Activated CD8-positive, alpha-beta memory T cell treated with anti-CD3 and anti-CD28 coated beads for 4 hours (primary cell): ENCODE measurements at places on chromosomes 1 and 21.

- DNase-seq, result no peak
Observed at GRCh38 chr1:226708342-226708780, 30.7 kb downstream of the ITPKB start.

- no peak for DNase-seq
Observed at GRCh38 chr21:43976661-43977060, 35.4 kb upstream of the TRAPPC10 start.

- no peak for DNase-seq
Observed at GRCh38 chr21:25362375-25363267, 244.7 kb downstream of the MRPL39 start.

DNA sequence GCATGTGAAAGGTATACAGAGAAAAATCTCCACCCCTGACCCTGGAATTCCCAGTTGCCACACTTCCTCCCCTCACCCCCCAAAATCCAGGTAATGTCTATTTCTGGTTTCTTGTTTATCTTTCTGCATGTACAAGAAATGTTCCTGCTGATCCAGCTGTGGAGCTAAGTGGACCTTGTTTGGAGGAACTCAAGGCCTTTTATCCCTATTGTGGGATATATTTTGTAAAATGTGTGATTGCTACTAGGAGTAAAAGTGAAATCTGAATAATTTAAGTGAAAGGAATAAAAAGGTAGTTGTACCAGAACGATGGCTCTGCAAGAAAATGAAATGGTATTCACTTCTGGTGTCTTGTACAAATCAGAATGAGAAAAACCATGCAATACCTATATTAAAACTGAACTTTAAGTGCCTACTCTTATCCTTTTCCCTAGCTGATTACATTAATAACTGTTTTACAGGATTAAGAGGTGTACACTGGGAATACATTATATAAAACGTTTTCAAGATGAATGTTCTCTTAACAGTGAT lies 3.0 kb downstream of the SPEN start:
- no peak for DNase-seq

DNA sequence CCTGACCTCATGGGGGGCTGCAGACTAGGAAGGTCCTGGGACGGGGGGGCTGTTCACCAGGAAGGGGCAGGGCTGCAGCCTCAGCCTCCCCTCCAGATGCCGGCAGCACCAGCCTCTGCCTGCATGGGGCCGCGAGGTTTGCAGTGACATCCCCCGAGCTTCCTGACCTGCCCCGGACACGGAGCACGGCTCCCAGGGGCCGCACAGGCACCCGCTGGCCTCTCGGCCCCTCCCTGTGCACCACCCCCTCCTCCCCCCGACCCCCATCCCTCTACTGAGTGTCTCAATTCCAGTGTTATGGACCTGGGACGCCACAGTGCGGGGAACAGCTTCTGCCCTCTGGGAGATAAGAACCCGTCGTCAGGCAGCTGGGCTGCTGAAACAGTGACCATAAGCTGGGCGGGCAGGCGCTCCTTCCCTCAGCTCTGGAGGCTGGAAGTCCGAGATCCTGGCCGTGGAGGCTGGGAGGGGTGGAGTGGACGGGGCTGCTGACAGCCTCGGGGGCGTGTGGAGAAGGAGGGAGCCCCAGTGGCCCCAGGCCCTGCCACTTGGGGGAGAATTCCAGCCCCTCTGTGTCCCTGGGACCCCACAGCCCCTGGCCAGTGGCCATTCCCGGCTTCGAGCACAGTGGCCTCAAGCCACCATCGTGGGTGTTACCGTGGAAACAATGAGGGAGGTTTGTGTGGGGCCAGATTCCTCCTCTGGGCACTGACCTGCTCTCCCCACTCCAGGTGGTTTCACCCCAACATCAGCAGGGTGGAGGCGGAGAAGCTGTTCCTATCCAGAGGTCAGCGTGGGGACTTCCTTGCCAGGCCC lies 11.6 kb downstream of the RNF223 start:
- DNase-seq, result no peak

GRCh38 chr1:11806307-11806936 lies 431 bp downstream of the CLCN6 start:
- no peak for DNase-seq

DNA sequence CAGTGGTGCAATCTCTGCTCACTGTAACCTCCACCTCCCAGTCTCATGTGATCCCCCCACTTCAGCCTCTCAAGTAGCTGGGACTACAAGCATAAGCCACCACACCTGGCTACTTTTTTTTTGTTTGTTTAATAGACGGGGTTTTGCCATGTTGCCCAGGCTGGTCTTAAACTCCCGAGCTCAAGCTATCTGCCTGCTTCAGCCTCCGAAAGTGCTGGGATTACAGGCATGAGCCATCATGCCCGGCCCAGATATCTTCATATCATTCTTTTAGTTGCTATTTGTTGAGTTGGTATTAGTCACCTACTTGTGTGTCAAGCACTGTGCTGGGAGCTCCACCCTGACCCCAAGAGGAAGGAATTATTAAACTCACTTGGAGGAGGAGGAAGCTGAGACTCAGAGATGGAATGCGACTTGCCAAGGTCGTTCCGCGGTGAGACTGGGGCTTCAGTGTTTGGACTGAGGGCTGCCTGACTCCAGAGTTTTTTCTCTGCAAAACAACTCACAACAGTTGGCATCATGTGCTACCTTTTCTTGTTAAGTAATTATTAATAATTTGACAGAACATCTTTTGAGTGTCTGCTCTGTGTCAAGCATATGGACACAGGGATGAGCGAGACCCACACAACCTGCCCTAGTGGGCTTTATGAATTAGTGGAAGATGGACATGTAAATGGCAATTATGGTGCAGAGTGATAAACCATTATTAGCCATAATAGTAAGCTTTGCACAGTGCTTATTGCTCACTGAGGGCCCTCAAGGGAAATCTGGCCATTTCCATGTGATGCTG lies 132.0 kb downstream of the FOXD2 start:
- no peak for DNase-seq
